ENCODE measurements at places on chromosomes 13 and 19.
A peak's percentile ranks its signal among the peaks of the same experiment; 100 is the strongest.

- no peak for DNase-seq
These were observed 2.0 kb downstream of the SPART start for GRCh38 chr13:36344173-36344572.

- DNase-seq: no peak
These were observed 5.5 kb downstream of the MYDGF start for GRCh38 chr19:4664642-4665041.

DNA sequence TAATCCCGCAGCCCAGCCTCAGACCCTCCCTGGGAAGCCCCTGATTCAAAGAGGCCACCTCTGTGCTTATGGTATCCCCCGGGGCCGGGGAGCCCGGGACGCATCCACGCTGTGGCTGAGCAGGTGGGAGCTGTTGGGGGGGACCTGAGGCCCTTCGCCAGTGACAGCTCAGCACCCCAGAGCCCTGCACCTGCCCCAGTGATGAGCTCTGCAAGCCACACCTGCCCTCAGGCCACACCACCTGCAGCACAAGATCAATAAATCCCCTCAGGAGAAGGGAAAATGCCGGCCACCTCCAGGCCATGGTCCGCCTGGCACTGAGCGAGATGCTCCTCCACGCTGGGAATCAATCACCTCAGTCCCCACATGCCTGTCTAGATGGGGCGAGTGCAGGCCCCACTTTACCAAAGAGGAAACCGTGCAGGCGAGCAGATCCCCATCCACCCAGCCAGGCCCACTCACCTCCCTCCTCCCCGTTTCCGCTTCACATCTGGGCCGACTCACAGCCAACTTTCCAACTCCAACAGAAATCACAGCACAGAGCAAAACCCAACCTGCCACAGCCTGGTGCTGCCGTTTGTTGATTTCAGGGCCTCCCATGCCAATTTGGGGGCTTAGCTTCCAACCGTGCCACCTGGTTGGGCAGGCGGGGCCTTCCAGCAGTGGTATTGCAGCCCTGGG, 12.8 kb downstream of the MOB3A start:
- DNase-seq: peak; percentile 65

DNA sequence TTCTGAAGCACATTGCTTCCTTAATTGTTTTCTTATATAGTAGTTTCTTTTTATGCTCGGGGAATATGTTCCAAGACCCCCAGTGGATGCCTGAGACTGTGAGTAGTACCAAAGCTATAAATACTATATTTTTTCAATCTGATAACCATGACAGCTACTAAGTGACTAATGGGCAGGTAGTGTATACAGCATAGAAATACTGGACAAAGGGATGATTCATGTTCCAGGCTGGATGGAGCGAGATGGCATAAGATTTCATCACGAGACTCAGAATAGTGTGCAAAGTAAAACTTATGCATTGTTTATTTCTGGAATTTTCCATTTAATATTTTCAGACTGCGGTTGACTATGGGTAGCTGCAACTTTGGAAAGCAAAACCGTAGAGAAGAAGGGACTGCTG, 47.9 kb upstream of the OLFM4 start:
- no peak for DNase-seq

DNA sequence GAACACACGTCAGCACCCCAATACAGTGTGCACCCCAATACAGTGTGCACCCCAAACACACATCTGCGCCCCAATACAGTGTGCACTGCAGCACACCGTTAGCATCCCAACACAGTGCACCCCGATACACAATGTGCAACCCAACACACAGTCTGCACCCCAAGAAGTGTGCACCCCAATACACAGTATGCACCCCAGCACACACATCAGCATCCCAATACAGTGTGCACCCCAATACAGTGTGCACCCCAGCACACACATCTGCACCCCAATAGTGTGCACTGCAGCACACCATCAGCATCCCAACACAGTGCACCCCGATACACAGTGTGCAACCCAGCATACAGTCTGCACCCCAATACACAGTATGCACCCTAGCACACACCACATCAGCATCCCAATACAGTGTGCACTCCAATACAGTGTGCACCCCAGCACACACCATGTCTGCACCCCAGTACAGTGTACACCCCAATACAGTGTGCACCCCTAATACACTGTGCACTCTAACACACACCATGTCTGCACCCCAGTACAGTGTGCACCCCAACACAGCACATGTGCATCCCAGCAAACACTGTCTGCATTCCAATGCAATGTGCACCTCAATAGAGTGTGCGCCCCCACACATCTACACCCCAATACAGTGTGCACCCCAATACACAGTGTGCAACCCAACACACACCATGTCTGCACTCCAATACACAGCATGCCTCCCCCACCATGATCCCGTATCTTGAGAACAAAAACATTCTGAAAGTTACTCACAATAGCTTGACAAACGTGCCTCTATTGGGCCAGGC, 855 bp upstream of the CARS2 start:
- no peak for DNase-seq

DNA sequence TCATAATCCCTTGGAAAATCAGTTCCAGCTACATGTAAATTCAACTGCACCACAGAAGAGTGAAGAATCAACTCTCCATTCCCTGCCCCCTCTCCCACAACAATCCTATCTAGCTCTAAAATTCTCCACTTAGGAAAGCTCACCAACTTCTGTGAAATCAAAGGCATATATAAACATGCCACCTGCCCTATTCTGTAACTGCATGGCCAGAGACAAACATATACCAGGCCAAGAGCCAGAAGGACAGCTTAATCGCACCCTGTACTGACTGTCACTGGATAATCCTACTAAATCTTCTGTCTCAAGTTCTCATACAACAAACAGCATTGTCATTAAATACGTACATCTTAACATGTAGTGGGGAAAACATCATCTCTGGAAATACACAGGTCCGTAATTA, 58.2 kb upstream of the EEF1AKMT1 start:
- no peak for DNase-seq

DNA sequence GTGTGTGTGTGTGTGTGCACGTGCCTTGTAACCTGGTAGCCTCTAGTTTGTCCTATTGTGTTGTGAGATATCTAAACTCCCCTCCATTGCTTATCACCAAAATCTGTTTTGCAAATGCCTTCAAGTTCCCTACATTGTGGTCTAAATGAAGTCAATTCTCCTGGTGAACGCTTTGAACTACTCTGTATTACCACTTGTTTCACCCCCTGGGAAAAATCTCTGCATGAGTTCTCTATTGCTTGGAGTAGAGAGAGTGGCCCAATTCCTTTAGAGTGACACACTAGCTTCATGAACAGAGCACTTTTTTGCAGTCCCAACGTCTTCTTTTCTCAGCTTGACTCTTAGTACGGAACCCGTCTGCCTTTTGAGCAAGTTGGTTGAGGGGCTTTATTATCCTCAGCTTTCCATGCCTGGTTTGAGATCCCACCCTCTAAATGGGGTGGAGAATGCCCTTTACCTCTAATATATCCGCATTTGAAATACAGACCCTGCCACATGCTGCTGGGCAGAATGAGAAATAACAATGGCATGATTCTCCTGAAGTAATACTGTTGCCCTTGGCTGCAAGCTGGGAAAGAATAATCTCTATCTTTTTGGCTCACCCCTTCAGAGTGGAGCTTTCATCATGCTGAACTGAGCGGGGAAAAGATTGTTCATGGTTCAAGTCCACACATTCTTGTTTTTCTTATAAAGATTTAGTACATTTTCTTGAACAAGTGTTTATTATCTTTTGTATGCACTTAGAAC, 2545.3 kb downstream of the PCDH9 start:
- no peak for DNase-seq

DNA sequence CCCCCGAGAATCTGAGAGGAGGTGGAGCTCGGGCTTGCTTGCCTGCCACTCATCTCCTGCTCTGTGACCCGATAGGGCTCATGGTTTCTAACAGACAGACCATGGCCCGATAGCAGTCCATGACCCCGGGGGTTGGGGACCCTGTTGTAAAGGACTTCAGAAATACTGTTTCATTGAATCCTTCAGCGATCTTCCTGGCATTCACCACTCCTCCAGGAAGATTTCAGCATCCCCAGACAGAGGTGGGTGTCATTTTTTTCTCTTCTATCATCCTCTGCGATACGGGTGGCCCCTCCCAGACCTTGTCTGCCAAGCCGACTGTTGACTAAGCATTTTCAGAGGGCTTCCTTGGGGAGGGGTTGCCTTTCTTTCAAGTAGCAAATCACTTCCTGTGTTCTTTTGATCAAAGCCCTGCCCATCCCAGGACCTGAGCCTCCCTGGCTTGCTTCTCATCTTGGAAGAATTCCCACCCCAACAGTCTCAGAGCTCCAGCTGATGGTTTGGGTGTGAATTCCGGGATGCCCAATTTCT, 1.7 kb downstream of the MYO1F start:
- DNase-seq: no peak

- no peak for DNase-seq
These were observed 10.4 kb downstream of the TSPAN16 start for GRCh38 chr19:11306337-11306736.

- no peak for DNase-seq
These were observed 10.2 kb downstream of the RASL11A start for GRCh38 chr13:27280841-27281240.

GRCh38 chr19:50666346-50667176, 17.3 kb downstream of the C19orf81 start:
- DNase-seq: no peak

DNA sequence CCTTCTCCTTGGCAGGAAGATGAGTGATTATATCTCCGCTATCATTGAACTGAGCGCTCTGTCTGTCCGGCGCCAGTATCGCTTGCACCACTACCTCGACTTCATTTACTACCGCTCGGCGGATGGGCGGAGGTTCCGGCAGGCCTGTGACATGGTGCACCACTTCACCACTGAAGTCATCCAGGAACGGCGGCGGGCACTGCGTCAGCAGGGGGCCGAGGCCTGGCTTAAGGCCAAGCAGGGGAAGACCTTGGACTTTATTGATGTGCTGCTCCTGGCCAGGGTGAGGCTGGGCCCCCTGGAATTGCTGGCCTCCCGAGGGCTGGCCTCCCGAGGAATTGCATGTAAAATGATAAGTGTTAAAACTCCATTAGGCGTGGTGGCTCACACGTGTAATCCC, 32.1 kb downstream of the CYP4F22 start:
- DNase-seq: no peak

DNA sequence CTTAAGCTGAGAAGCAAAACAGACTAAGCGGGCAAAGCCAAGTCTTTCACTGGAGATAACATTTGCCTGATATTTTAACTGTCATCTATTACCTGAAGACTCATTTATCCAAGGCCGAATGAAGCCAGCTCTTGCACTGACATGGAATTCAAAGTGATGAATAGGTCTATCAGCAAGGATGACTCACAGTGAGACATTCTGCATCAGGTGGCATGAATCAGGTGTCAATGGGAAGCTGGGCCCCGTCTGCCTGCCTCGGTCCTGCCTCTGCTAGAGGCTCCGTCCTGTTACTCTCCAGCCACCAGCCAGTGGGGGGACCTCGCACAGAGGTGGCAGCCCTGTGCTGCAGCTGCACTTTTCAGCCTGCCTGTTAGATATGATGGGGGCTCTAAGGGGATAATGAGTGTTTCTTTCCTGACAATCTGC, 23.5 kb downstream of the STARD13 start:
- DNase-seq: no peak

- no peak for DNase-seq
These were observed 77.8 kb downstream of the ITGBL1 start for GRCh38 chr13:101530293-101530692.

- DNase-seq: peak; percentile 96
These were observed 783 bp downstream of the PHLDB3 start for GRCh38 chr19:43503501-43504425.

DNA sequence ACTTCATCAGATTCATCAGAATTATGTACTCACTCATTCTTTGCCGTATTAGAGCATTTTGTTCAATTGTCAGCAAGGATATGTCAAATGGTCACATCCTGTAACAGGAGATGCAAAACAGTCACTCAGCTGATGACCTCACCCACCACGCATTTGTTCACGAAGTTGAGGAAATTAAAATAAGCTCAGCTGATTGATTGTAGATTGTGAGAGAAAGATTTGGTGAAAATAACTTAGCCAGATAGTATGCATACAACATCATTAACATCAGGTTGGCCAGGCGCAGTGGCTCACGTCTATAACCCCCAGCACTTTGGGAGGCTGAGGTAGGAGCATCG, 22.6 kb upstream of the CDC16 start:
- no peak for DNase-seq

- no peak for DNase-seq
These were observed 29.5 kb downstream of the SLC15A1 start for GRCh38 chr13:98722958-98723357.

DNA sequence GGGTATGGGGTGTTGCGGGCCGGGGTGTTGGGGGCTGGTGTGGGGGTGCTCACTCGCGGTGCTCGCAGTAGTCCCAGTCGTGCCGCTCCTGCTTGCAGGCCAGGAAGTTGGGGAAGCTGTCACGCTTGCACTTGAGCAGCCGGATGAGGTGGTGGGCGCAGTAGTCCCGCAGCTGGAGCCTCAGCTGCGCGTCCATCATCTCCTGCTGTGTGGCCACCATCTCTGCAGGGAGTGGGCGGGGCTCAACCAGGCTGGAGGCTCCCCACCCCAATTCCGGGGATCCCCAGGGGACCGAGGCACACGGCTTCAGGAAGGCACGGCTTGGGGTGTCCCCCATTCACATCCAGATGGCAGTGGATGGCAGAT, 5.2 kb downstream of the NDUFB7 start:
- no peak for DNase-seq

DNA sequence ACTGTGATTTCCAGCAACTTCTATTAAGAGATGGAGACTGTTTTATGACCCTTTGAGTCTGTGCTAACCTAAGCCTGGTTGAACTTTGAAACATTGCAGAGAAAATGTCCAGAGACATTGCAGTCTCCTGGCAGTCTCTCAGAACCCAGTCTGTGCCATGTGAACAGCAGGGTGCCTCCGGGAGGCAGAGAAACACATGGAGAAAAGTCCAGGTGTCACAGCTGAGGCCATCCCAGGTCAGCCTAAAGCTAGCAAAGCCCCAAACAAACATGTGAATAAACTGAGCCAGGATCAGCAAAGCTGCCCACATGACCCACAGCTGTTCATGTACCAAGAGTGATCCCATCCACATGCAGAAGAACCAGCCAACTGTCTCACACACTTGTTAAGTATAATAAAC, 7.8 kb downstream of the CYP4F11 start:
- no peak for DNase-seq

DNA sequence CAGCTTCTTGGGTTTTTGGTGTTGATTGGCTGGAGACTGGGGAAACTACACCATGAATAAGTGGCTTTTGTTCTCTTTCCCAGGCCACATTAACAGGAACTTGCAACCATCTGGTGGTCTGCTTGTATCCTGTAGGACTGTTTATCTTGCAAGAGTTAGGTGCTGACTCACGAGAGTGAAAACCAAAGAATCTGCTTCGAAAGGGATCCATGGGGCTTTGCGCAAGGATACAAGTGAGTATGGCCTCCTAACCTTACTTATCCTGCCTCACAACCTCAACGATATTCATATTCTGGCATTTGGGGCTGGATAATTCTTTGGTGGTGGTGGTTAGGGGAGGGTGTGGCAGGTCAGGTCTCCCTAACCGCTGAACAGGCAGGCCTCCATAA, 4.7 kb upstream of the SIGLECL1 start:
- no peak for DNase-seq

DNA sequence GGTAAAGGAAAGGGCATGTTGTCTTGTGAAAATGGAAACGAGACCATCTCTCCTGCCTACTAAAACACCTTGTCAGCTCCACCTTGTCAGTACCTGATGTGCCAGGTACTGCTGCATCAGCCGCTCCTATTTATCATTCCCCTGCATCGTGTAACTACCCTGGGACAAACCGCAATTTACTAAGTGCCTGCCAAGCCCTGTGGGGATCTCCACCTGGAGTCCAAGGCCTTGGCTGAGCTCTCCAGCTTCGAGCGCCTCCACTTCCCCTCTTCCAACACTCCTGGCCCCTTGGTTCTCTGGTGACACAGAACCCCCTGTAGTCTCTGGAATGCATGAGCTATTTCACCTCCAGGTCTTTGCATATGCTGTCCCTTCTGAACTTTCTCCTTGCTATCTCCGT, 25.9 kb upstream of the CCNP start:
- no peak for DNase-seq

Measured in activated naive CD8-positive, alpha-beta T cell treated with anti-CD3 and anti-CD28 coated beads for 36 hours (primary cell).